ENCODE measurements at places on chromosomes 1 and 21.

- DNase-seq = no peak
Observed at GRCh38 chr1:199194862-199195261, 556.0 kb downstream of the PTPRC start.

DNA sequence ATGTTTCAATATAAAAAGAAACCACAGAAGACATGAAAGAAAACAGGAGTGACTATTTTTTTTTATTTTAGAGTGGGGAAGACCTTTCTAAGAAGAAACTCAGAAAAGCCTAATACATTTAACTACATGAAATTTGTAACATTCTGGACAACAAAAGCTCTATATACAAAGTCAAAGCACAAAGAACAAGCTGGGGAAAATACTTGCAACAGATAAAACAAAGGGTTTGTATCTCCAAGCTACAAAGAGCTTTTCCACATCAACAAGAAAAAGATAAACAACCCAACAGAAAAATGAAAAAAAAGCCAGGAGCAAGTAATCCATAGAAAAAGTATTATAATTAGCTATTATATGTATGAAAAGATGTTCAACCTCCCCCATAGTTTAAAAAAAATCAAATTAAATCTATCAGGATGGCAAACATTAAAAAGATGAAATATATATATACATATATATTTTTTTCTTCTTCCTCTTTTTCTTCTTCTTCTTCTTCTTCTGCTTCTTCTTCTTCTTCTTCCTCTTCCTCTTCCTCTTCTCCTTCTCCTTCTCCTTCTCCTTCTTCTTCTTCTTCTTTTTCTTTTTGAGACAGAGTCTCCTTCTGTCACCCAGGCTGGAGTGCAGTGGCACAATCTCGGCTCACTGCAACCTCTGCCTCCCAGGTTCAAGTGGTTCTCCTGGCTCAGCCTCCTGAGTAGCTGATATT is 49.1 kb upstream of the EPS8L3 start:
- DNase-seq = no peak

DNA sequence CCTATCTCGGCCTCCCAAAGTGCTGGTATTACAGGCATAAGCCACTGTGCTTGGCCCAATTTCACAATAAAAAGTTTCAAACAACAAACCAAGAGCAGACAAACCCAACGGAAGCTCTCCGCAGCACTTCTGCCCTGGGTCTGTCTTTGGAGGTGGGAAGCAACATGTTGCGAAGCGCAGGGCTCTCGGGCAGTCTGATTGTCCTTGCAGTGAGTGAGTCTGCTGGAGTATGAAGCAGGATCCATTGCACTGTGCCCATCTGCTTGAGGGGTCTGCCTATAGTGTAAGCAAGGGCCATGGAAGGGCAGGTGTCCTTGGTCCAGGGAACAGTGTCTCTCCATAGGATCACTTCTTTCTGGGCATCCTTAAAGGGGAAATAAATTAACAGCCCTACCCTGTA is 14.6 kb upstream of the PARP1 start:
- DNase-seq = no peak

DNA sequence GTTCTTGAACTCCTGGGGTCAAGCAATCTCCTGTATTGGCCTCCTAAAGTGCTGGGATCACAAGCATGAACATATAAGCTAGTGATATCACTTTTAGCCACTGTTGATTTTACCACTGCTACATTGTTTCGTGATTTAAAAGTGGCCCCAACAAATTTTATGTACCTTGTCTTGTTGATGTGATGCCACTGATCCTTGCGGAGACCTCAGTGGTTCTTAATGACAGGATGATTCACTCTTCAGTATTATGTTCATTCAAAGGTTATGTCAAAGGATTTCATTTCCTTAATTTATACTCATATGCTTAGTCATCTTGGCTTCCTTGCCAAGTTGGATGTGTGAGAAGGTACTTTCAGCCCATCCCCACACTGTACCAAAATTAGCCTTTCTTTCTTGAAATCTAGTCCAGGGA is 12.1 kb downstream of the PRKACB start:
- no peak for DNase-seq

DNA sequence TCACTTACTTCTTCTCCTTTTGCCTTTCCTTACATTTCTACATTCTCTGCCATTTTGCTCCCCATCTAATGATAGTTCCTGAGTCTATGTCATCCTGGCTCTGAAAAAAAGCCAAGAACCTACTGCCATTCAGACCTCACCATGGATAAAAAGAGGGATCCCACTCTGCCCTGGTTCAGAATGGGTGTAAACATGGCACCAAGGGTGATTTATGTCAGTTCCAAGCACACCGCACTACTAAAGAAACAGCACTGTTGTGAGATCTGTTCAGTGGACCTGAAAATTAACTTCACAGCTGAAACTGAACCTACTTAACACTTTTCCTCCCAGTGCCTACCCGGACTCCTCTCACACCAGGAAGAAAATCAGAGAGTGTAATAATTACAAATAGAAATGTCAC is 72.3 kb upstream of the NTPCR start:
- no peak for DNase-seq

GRCh38 chr1:205013683-205014367 is 29.2 kb upstream of the CNTN2 start:
- no peak for DNase-seq

DNA sequence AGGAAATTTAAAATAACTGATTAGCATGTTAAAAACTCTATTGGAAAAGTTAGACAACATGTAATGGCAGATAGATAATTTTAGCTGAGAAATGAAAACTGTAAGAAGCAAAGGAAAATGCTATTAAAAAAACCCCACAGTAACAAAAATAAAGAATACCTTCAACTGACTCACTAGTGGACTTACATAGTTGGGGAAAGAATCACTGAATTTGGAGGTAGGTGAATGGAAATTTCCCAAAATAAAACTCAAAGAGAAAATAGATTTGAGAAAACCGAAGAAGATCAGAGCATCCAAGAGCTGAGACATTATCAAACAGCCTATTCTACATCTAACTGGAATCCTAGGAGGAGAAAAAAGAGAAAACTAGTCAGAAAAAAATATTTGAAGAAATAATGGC is 34.7 kb downstream of the PDE4B start:
- no peak for DNase-seq

GRCh38 chr1:40140211-40140973 is 20.8 kb upstream of the RLF start:
- no peak for DNase-seq

DNA sequence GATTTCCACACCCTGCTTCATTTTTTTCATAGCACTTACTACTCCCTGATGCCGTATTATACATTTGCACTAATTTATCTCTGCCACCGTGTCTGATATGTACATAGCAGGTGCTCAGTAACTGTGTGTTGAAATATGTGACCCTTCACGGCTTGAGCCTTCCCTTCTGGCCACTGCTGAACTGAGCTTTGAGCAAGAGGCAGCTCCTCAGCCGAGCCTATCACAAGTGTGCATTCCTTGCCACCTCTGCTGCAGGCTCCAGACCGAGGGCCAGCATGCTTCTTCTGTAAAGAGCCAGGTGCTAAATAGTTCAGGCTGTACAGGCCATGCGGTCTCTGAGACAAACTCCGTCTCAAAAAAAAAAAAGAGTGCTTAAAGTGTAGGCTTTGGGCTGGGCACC is 22.6 kb downstream of the PLEKHM2 start:
- DNase-seq = no peak

DNA sequence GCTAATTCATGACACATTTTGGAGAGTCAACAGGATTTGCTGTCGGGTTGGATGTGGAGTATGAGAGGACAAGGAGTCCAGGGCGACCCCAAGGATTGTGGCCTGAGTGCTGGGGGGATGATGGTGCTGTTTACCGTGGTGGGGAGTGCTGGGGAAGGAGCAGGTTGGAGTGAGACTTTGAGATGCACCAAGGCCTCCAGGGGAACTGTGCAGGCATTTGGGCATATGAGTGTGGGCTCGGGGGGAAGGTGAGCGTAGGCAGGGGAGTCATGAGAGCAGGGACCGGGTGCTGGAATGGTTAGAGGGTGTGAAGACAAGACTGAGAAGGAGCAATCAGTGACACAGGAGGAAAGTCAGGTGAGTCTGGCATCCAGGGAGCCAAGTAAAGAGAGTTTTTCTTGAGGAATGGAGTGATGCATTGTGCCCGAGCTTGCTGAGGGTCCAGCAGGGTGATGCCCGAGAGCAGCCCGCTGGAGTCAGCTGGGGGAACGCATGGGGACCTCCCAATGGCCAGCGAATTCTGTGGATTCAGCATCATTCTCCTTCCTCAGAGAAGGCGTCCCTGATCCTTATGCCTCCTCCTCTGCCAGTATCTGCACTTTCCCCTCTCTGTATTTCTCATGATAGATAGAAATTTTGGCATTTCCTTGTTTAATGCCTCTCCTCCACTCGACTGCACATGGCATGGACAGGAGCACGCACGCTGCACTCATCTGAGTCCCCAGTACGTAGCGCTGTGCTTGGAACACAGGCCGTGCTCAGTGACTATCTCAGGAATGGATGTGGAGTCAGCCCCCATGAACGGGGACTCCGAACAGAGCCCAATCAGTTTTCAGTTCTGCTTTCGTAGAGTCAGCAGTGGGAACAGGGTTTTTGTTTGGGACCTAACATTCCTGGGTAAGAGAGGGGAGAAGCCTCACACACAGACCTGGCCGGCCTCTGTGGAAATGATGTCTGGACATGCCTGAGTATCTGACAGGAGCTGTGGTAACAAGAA is 52.1 kb upstream of the ETV3 start:
- DNase-seq = no peak
